Liver (tissue), 10 donors: ENCODE measurements at places on chromosomes 2 and 18.

DNA sequence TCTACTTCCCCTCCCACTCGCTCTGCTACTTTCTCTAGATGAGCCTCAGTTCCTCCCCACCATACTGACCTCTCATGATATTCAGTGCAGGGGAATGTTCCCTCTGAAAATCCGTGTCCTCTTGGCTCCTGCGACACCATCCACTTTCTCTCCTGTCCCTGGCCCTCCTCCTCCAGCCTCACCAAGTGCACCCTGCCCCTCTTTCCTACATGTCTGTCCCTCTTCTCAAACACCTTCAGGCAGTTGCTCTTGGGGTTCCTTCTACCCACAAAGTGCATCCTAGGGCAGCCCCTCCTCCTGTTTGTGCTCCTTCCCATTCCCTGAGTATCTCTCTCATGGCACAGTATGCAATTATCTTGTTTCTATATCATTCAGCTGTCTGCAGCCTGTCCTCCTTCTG, 246.4 kb upstream of the RAB6C start:
- DNase-seq: no peak

GRCh38 chr2:178265851-178266250, 71.5 kb downstream of the OSBPL6 start:
- no peak for DNase-seq

GRCh38 chr2:1742681-1743395, 1.5 kb downstream of the PXDN start:
- peak; percentile 34 for DNase-seq

DNA sequence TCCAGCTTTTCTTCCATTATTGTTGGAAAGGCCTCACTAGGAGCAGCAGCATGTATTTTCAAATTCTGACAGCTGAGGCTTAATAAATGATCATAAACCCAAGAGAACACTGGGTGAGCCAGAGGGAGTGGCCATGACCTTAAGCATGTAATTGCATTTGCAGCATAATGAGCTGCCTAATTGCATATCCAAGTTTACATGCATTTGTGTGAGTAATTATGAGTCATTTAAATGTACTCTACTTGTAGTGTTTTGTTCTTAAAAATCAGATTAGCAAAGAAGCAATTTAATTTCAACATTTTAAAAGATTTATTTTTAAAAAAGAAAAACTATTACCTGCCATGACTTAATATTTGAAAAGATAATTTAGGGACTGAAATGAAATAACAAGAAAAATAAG, 74.8 kb downstream of the NOL10 start:
- DNase-seq: no peak

GRCh38 chr2:98465456-98466226, 21.0 kb downstream of the INPP4A start:
- DNase-seq: peak; percentile 75

DNA sequence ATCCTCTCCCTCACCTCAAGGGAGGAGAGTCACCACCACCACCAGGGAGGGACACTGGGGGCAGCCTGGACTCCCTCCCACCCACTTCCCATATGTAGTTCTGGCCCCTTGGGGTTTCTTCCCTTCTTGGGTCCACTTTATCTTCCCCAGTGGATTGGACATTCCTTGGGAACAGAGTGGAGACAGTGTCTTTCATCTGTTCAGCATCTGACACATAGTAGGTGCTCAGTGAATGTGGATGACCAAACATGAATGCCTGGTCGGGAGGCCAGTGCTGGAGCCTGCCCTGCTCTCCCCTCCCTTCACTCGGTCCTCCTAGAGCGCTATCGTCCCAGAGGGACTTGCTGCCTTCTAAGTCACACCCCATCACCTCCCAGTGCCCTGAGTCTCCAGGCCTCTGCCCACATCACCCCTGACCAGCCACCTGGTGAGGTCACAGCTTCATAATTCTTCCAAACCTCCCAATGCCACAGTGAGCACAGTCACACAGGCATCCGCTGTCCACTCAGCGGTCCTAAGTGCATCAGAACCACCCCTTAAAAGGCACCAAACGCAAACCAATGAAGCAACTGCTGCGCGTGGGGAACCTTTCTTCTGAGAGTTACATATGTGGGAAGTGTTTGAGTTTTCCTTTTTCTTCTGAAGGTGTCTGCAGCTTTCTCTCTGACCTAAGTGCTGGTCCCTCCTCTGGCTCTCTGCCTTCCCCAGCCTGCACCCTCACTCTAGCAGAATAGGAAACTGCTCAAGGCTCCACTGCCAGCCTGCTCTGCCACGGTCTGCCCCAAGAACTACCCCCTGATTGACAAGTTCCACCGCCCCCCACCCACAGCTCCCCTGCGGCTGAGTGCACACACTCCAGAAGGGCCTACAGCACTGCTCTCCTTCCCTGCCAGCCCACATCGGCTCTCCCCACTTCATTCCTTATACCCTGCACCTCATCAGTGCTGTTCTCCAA, 7.2 kb upstream of the SFXN5 start:
- no peak for DNase-seq

DNA sequence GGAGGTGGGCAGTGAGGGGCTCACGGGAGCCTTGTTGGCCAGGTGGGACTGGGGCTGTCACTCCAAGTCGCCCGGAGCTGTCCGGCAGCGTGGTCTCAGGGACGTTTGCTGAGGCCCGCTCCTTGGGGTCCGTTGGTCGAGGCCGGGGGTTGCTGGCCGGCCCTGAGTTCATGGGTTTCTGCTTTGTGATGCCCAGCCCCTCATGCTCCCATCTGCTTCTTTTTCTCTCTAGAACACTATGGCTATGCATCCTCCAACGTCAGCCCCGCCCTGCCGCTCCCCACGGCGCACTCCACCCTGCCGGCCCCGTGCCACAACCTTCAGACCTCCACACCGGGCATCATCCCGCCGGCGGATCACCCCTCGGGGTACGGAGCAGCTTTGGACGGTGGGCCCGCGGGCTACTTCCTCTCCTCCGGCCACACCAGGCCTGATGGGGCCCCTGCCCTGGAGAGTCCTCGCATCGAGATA, 14.5 kb downstream of the NFATC1 start:
- no peak for DNase-seq

GRCh38 chr2:175062787-175063585, 57.8 kb upstream of the CHN1 start:
- DNase-seq: no peak

DNA sequence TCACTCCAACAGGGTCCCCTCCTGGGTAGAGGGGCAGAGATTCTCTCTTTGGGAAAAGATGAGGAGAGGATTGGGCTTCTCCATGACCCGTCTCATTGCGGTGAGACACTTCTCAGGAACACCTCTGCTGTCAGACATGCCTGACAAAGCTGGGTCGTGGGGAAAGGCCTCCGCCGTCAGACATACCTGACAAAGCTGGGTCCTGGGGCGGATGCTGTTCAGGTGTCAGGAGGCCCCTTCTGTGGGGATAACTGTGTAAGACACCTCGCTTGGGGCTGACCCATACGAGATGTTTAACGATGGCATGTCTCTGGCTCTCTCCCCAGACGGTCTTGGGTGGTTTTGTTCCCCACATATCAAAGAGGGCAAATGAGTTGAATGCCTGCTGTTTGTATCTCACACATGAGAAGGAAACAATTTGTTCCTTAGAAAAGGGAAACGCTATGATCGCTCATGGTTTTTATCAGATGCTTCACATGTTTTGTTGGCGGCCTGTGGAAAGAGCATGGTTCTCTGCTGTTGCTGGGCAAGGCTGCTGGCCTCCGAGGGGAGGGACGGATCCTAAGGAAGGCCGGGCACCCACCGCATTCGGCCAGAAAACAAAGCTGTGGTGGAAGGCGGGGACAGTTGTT, 40.8 kb upstream of the PXDN start:
- no peak for DNase-seq

GRCh38 chr18:5961828-5962150, 66.5 kb upstream of the TMEM200C start:
- peak; percentile 28 for DNase-seq

DNA sequence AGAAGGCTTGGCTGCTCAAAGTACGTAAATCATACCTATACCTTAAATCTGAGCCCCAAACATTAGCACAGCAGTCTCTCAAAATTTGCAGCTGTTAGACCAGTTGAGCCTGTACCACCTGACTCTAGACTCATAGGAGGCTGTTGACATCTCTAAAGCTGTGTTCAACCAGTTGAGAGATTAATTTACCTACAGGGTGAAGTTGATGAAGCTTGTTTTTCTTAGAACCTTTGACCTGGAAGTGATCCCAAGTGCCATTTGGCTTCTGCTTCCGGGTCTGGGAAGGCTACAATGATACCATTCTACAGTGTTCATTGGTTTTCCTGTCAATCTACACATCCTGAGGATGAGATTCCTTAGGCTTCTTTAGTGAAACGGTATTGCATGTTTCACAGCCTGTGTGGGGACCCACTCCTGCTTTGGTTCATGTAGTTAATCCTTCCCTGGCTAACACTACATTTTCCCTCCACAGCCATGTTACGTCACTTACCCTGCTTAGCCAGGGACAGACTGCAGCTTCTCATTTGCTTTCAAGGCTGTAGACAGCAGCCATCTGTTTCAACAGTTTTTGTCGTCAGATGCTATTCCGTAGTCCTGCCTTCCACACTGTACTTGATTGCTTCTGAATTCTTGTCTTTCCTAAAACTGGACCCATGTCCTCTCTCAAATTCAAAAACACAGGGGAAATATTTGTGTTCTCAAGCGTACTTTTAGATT, 4.7 kb upstream of the IL1RL2 start:
- no peak for DNase-seq

DNA sequence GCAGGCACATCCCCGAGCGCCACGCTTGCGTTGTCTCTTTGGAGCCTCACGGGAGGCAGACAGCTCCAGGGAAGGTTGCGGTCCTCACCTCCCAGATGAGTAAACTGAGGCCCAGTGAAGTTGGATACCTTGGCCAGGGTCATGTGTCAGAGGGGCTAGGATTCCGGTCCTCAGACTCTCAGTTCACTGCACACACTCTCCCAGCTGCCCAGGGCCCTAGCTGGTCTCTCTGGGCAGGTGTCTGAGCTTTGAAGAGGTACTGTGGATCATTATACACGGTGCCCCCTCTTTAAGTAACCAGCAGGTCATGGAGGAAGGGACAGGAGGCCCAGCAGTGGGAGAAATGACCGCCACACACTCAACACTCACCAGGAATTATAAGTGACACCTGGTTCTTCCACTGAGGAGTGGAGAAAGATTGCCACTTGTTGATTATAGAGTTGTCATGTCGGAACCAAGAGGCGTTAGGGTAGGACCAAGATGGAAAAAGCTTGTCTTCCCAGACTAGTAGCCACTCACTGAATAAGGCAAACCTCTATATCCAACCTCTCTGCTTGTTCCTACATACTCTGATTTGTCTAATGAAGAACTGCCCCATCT, 588 bp downstream of the TMEM214 start:
- no peak for DNase-seq
